Activated T-helper 2 cell treated with anti-CD3 and anti-CD28 coated beads, Interferon-gamma antibody, Interleukin-2, Interleukin-4, amounts not matched to agents 10 μg/mL and 5 μg/mL and 100 μg/mL, durations not matched to agents 14 hours and 24 hours and 36 hours (primary cell): ENCODE measurements at places on chromosomes 6 and 20. TPM values are rescaled to one million over a fixed set of nuclear protein-coding genes. Genes with fewer than 3 reads are reported as not detected.
A peak's percentile ranks its signal among the peaks of the same experiment; 100 is the strongest.

DNA sequence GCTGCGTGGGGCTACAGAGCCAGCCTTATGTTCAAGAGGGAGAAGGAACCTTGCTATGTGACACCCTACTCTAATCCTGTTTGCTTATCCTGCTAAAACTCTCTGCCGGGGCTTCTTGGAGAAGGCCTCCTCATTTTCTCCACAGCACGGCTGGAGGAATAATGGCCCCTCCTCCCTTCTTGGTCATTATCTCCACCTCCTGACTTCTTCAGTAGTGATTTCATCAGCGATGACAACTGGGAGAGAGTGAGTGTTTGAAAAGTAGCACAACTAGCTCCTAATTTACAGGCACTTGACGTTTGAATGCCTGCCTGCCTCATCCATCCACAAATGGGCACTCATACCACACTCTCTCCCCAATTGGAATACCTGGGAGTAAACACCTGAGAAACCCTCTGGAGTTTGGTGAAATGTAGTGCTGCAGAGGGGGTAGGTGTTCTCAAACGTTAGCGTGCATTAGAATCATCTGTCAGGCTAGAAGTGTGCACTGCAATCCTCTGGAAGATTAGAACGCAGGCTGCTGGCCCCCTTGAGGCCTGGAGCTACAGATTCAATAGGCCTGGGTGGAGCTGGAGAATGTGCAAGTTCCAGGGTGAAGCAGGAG lies 148.5 kb downstream of the FOXC1 start:
- H3K4me3 ChIP-seq: no peak overlapping the region
- H3K36me3 ChIP-seq: no peaks in the 10 kb centered on the region
- H3K4me1 ChIP-seq: no peaks in the 10 kb centered on the region
- H3K27ac ChIP-seq: no peak overlapping the region
- DNase-seq: no peak
- H3K27me3 ChIP-seq: peaks cover 2% of the 10 kb centered on the region

- no peaks in the 10 kb centered on the region for H3K4me1 ChIP-seq
- no peak overlapping the region for H3K4me3 ChIP-seq
- H3K27ac ChIP-seq: no peak overlapping the region
- peaks cover 2% of the 10 kb centered on the region for H3K27me3 ChIP-seq
- no peak for DNase-seq
- no peaks in the 10 kb centered on the region for H3K36me3 ChIP-seq
These were observed 109.4 kb downstream of the GRM4 start for GRCh38 chr6:34036357-34037069.

- no peak overlapping the region for H3K27ac ChIP-seq
- no peaks in the 10 kb centered on the region for H3K4me1 ChIP-seq
- no peak overlapping the region for H3K4me3 ChIP-seq
- H3K36me3 ChIP-seq: no peaks in the 10 kb centered on the region
These were observed 113.9 kb upstream of the SLC35B3 start for GRCh38 chr6:8549074-8549790.

The PHACTR2 gene
- total RNA-seq: 41.0 and 45.4 TPM in 2 replicates

The NANP gene
- total RNA-seq: 7.9 and 9.1 TPM in 2 replicates

- H3K4me3 ChIP-seq: no peak overlapping the region
- no peaks in the 10 kb centered on the region for H3K27me3 ChIP-seq
- peaks cover 4% of the 10 kb centered on the region for H3K36me3 ChIP-seq
- peaks cover 28% of the 10 kb centered on the region for H3K4me1 ChIP-seq
These were observed 283.7 kb downstream of the CD83 start for GRCh38 chr6:14401246-14401645.

GRCh38 chr6:73929405-73929804 lies 233.4 kb downstream of the CD109 start:
- H3K4me1 ChIP-seq: no peaks in the 10 kb centered on the region
- no peak overlapping the region for H3K27ac ChIP-seq
- no peaks in the 10 kb centered on the region for H3K27me3 ChIP-seq
- H3K36me3 ChIP-seq: no peaks in the 10 kb centered on the region
- H3K4me3 ChIP-seq: no peak overlapping the region

The SNAP25 gene
- 14.2 and 15.2 TPM in 2 replicates for total RNA-seq

GRCh38 chr20:49210101-49210756 lies 9.0 kb upstream of the DDX27 start:
- no peak overlapping the region for H3K27ac ChIP-seq
- peaks cover 3% of the 10 kb centered on the region for H3K36me3 ChIP-seq
- no peaks in the 10 kb centered on the region for H3K27me3 ChIP-seq
- H3K4me3 ChIP-seq: no peak overlapping the region
- no peaks in the 10 kb centered on the region for H3K4me1 ChIP-seq

DNA sequence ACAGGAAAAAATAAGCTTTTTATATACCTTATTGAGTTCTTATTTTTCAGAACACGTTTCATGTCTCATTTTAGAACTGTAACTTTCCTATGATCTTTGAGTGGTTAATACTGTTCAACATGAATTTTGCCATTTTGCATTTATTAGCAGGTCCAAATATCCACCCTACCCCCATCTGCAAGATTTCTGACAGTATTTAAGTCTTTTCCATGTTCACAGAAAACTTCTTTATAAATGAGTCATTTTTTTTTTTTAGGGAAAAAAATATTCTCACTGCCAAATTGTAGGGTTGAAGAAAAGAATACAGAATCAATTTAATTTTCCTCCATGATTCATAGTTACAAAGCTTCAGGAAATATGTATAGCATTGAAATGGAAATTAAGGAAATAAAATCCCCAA lies 101.8 kb downstream of the COL21A1 start:
- no peaks in the 10 kb centered on the region for H3K27me3 ChIP-seq
- H3K4me3 ChIP-seq: no peak overlapping the region
- no peaks in the 10 kb centered on the region for H3K4me1 ChIP-seq
- DNase-seq: no peak

The RPS18 gene
- 3,099 and 3,143 TPM in 2 replicates for total RNA-seq

DNA sequence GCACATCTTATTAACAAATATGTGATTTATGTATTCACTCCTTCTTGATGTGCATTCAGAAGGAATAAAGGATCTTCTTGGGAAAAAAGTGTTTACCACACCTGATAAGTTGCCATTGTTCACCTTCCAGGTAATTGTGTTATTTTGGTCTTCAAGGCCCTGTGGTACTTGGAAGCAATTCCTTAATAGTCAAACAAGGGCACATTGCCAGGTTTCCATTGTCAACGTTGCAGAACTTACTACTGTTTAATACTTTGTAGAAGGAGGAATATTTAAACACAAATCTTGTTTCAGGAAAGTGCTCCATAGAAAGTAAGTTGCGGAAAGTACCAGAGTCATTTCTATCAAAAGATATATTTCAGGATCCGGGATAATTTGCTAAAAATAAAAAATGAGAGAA lies 129.5 kb upstream of the SGK1 start:
- no peaks in the 10 kb centered on the region for H3K27me3 ChIP-seq
- DNase-seq: no peak
- H3K36me3 ChIP-seq: no peaks in the 10 kb centered on the region
- H3K4me1 ChIP-seq: peaks cover 16% of the 10 kb centered on the region

The C4B gene
- total RNA-seq: 2.9 and 4.2 TPM in 2 replicates

DNA sequence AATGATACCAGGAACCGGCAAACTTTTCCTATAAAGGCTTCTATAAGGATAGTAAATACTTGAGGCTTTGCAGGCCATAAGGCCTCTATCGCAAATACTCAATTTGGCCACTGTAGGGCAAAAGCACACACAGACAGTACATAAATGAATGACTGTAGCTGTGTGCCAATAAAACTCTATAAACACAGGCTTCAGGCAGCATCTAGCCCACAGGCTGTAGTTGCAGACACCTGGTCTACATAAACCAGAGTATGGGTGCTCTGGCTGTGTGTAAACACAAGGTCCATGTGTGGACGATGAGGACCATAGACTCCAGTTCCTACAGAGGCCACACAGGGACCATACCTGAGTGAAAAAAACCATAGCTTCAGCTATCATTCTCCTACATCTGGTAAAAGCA lies 52.2 kb downstream of the ZMYND8 start:
- H3K4me1 ChIP-seq: peaks cover 40% of the 10 kb centered on the region
- H3K27ac ChIP-seq: peak overlapping the region; percentile 33
- no peaks in the 10 kb centered on the region for H3K27me3 ChIP-seq
- DNase-seq: no peak
- H3K36me3 ChIP-seq: peaks cover 58% of the 10 kb centered on the region

The PTCRA gene
- total RNA-seq: not detected in 2 replicates

GRCh38 chr6:66126358-66126757 lies 419.3 kb upstream of the EYS start:
- H3K4me3 ChIP-seq: no peak overlapping the region
- H3K27ac ChIP-seq: no peak overlapping the region
- H3K36me3 ChIP-seq: no peaks in the 10 kb centered on the region
- no peaks in the 10 kb centered on the region for H3K4me1 ChIP-seq
- no peaks in the 10 kb centered on the region for H3K27me3 ChIP-seq

DNA sequence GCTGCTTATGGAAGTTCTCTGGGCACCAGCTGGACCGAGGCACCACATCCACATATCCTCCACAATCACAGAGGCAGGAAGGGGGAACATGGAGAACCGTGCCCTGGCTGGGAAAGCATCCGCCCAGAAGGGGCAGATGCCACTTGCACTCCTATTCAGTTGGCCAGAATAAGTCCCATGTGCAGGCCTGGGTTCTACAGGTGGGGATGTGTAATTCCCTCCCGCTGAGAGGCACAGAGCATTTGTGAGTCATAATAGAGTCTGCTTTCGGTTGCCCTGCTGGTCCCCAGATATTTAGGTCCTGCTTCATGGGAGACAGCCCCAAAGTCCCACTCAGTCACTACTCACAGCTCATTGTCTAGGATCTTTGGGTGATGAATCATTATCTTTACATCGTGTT lies 104.0 kb downstream of the PHACTR3 start:
- no peaks in the 10 kb centered on the region for H3K36me3 ChIP-seq
- H3K27me3 ChIP-seq: no peaks in the 10 kb centered on the region
- no peak for DNase-seq

The ETV7 gene
- 0.51 and 0.57 TPM in 2 replicates for total RNA-seq

The HLA-DQA1 gene
- total RNA-seq: 5.0 and 6.3 TPM in 2 replicates

- H3K36me3 ChIP-seq: no peaks in the 10 kb centered on the region
- DNase-seq: no peak
- H3K4me1 ChIP-seq: no peaks in the 10 kb centered on the region
- peaks cover 8% of the 10 kb centered on the region for H3K27me3 ChIP-seq
- no peak overlapping the region for H3K4me3 ChIP-seq
These were observed 92.9 kb upstream of the SYNDIG1 start for GRCh38 chr20:24376311-24377099.
